ENCODE measurements at places on chromosomes 6 and 20. TPM values are rescaled to one million over a fixed set of nuclear protein-coding genes. Genes with fewer than 3 reads are reported as not detected.

HLA-DMA gene
- total RNA-seq: 0.14 TPM

DNA sequence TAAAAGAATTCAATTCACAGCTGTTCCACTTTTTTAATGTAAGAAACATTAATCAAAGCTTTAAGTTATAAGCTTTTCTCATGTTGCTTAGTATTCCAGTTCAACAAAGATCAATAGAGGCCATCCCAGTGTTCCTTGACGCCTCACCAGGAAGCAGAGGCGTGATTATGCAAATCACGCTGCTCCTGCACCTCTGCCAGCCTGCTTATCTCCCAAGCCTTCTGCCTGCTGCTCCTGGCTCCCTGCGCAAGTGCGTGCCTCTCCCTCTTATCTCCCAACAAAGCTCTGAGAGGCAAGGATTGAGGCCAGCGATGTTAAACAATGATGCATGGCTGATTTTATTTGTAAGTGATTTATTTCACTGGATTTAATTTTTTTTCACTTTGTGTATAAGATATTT, 42.8 kb downstream of the INSM1 start:
- DNase-seq: no peak

PDYN gene
- total RNA-seq: not detected

GRCh38 chr6:12403947-12404647, 113.9 kb downstream of the EDN1 start:
- DNase-seq: no peak

GRCh38 chr20:53884859-53885541, 185.4 kb downstream of the BCAS1 start:
- DNase-seq: no peak

GRCh38 chr6:41682497-41683272, 44.4 kb downstream of the MDFI start:
- no peak for DNase-seq

DNA sequence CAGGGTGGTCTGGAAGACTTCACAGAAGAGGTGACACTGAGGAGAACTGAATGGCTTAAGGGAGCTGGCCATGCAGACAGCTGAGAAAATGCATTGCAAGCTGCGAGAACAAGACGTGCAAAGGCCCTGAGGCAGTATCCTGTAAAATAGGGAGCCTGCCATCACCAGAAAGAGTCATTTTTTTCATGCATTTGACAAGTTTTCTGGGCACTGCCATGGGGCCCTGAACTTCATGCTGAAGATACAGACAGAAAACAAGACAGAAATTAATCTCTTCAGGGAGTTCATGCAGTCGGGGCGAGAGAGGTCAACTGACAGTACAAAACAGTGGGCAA, 28.9 kb upstream of the NFATC2 start:
- DNase-seq: no peak

DNA sequence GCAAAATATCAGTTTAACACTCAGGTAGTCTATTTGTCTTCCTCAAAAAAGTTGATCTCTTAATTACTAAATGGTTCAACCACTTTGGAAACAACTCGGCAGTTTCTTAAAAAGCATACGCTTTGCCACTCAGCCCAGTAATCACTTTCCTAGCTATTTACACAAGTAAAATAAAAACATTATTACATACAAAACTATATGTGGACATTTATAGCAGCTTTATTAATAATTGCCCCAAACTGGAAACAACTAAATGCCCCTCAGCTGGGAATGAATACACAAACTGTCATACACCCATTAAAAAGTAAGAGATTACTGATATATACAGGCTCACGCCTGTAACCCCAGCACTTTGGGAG, 7.4 kb downstream of the EEF1A1 start:
- DNase-seq: no peak

F13A1 gene
- 2.5 TPM for total RNA-seq

- DNase-seq: peak; percentile 22
Measured at GRCh38 chr6:22364306-22364705, 67.5 kb upstream of the PRL start.

- no peak for DNase-seq
Measured at GRCh38 chr6:17987447-17987696, at the start of gene KIF13A. Gene KIF13A (minus strand): TSS chr6:17987635. CDS start chr6:17987463, 172 bp downstream.

GRCh38 chr6:33677143-33677660, 34.3 kb downstream of the UQCC2 start:
- DNase-seq: no peak

DNA sequence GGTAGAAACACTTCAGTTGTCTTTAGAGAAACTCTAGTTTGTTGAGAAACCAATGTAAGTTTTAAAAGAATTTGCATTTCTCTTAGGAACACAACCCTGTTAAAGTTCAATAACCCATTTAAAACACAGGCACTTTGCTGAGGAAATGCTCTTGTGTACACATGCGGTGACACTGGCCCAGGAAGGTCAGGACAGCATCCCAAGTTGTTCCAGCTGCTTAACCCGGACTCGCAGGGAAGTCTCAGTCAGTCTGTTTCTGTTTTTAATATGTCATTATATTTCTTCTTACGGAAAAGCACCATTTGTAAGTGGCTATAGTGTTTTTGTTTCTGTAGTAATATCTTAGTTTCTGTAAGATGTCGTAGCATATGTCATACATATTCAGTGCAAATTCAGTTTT, 36.9 kb downstream of the RIN2 start:
- DNase-seq: peak; percentile 39

- DNase-seq: no peak
Measured at GRCh38 chr6:33781131-33781975, 7.6 kb downstream of the LEMD2 start.

- no peak for DNase-seq
Measured at GRCh38 chr20:35490736-35491181, 35.4 kb downstream of the CEP250 start.

DNA sequence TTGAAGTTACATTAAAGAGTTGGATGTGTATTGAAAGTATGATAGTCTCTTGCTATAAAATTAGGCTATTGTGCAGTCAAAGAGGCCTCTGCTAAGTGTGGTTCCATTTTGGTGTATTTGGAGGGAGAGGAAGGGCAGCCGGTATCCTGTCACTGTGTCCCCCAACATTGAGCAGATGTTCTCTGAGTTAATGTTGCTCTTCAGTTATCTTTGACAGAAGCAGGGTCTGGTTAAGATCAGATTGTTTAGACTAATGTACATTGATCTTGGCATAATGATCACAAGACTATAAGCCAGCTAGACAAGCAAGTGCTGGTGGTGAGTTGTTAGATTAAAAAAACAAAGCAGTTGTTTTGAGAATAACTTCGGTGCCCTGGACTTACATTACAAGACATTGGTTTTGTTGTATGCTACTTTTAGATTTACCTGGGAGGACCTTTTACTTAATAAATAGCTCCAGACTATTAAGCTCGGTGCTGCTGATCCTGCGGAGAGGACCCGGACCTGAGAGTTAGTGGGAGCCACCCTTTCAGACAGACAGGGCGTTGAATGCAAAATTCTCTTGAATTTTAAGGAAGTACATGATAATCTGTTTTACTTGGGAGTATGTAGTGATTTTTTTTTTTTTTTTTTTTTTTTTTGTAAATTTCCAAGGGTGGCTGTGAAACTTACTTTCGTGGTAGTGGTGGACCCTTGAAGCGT, 97.8 kb downstream of the JARID2 start:
- no peak for DNase-seq

WFDC5 gene
- total RNA-seq: not detected

All from SJCRH30 (cell line).